ENCODE measurements at places on chromosomes 4 and X.
A peak's percentile ranks its signal among the peaks of the same experiment; 100 is the strongest.

GRCh38 chr4:140271553-140271952 lies 101.9 kb upstream of the SCOC start:
- no peak for DNase-seq

DNA sequence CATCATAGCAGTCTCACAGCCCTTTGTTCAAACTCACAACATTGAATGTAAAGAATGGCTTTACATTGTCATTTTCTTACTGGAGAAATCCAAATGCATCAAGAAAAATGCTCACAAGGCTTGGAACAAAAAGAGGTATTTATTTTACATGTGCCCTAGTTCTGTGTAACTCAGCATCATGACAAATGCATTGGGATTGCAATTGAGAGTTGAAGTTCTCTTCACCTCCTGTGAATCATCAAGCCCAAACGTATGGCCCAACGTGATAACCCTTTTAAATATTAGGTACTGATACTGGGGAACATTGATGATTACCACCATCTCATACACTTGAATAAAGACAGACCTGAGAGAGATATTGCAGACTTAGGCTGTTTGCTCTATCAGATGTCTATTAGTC lies 61.6 kb downstream of the GASK1B start:
- no peak for DNase-seq

GRCh38 chr4:30443289-30443688 lies 276.9 kb upstream of the PCDH7 start:
- no peak for DNase-seq

DNA sequence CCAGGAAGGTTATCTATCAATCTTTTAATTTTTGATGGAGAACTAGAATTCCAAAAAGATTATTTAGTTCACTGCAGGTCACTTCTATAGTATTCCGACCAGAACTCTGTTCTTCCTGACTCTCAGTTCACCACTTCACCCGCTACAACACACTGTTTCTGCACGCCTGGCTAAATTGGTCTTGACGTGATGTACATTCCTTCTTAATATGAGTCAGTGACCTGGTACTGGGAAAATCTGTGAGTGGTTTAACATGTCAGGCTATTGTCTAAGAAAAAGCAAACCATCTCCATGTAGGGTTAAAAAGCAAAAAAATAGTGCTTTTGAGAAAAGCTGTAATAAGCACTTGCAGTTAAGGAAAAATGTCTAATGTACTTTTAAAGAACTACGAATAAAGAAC lies 120.4 kb downstream of the NDST3 start:
- no peak for DNase-seq

GRCh38 chr4:37455301-37456131 lies 211.0 kb downstream of the NWD2 start:
- no peak for DNase-seq

DNA sequence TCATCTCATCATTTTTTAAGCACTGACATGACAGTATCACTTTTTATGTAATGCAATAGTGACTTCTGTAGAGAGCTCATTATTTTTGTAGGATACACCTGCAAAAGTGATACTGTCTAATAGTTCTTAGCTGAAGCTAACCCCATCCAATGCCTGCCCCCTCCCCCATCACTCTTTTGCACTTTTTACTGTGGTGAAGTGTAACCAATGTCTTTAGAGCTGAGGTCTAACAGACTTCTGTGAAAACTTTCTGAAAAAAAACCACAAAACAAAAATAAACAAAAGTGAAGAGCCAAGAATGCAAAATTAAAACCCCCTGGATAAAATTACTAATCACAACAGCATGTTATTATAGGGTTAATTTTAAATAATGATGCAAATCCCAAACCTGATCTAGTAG lies 301.1 kb downstream of the ANK2 start:
- DNase-seq = no peak

DNA sequence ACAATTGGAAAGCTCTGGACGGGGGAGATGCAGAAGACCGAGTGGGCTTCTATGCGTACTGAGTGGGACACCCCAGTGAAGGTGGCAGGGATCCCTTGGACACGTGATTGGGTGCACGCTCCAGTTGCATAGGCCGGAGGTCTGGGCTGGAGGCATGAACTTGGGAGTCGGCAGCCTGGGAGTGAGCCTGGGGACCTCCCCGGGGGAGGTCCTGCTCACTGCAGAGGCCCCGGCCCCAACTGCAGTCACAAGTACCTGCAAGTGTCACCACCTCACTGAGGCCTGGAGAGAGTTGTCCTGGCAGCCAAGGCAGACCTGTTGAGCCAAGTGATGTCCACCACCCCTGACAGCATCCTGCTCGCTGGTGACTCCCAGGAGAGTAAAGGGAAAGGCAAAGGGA lies 49.3 kb upstream of the HMX1 start:
- no peak for DNase-seq

DNA sequence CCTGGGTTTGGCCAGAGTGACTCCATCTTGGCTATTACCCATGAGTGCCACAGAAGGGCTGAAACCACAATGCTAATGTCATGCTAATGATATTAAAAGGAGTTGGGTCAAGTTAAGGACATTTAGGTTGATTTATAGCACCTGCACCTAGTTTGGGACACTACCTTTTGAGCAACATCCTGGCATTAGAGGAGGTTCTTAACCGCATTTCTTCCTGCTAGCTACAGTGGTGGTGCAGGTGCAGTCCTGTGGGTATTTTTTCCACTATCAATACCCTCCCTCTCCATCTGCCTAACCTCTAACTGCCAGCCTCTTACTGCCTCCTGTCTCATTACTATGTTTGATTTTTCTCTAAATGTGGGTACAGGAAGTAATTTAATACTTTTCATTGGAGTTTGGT lies 1276.1 kb downstream of the FSTL5 start:
- no peak for DNase-seq

- DNase-seq = no peak
These were observed 94.6 kb upstream of the RPS6KA3 start for GRCh38 chrX:20361081-20361889.

GRCh38 chr4:168433571-168433970 lies 46.7 kb downstream of the DDX60L start:
- no peak for DNase-seq

GRCh38 chr4:83830138-83830888 lies 294.4 kb downstream of the GPAT3 start:
- DNase-seq = no peak

DNA sequence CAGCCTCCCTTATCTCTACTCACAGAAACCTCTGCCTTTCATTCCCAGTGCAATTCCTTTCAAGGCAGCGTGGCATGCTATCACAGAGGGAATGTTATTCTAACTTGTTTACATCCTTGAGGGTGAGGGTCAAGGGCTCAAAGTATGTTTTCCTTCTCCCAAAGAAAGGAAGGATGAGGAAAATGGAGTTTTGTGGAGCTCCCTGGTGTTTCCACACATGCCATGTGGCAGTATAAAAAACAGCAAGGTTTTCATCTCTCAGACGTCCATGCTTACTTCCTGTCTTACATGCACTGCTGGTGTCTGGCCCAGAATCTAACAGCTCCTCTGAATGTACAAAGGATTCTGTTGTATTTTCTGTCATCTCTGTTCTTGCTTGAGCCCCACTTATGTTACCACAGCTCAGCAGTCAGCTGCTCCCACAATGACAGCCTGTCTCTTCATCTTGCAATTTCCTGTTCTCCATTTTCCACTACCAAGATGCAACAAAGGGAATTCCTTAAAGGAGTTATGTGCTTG lies 128.0 kb downstream of the SNCA start:
- DNase-seq = no peak

GRCh38 chr4:165953181-165953580 lies 80.1 kb downstream of the TLL1 start:
- DNase-seq = peak; percentile 94

- DNase-seq = no peak
These were observed 332.0 kb downstream of the GRXCR1 start for GRCh38 chr4:43224559-43224958.

- no peak for DNase-seq
These were observed 5.4 kb downstream of the SEL1L3 start for GRCh38 chr4:25857403-25857802.

DNA sequence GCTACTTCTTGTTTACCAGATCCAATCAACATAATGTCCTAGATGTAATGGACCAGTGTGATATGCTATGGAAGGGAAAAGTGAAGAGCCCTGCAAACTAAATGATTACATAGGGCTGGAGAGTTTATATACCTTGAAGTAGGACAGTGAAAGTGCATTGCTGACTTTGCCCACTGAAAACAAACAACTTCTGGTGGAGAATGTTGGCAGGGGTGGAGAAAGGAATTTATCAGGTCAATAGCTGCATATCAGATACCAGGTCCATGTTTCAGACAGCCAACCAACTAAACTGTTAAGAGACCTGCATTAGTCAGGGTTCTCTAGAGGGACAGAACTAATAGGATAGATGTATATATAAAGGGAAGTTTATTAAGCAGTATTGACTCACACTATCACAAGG lies 82.4 kb downstream of the DCUN1D4 start:
- no peak for DNase-seq

DNA sequence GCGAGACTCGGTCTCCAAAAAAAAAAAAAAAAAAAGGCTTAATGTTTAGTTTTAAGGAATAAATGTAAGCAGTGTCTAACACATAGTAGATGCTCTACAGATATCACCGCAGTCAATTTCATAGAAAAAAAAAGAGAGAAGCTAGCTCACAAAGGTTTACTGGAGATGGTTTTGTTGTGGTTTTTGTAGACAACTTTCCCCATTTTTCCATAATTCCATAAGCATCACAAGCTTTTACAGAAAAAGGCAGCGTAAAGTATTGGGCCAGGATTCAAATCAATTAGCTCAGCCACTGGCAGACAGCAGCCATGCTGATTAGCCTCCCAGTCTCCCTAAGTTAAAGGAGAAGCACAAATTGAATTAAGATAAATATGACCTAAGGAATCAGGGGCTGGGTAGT lies 1.5 kb downstream of the GRSF1 start:
- no peak for DNase-seq

DNA sequence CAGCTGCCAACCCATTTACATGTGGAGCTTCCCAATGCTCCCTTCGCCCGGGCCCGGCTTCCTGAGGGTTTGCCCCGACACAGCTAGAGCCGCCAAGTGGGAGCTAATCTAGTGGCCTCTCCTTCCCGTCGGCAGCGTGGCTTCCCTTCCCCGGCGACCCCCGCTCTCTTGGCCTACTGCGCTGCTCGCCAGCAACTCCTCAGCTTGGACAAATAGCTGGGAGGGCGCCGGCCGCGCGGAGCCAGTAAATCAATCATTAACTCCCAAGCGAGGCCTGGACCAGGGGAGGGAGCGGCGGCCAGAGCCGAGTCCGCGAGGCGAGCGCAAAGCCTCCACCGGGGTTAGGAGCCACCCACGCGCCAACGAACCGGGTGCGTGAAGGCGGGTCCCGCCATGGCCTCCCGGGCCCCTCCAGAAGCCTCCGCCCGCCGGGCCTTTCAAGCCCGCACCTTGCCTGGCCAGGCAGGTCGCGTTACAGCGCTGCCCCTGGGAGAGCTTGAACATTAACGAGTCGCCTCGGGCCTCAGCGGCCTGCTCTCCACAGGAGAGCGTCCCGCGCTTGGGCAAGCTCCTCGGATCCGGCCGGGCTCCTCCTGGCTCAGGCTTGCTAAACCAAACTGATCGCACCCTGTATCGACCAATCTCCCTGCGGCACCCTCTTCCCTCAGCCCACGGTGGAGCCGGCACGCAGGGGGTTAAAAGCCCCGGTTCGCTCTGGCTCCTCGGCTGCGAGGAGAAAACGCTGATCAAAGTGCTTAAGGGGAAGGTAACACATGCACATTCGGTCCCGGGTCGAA lies 10.6 kb upstream of the BCOR start:
- DNase-seq = no peak

DNA sequence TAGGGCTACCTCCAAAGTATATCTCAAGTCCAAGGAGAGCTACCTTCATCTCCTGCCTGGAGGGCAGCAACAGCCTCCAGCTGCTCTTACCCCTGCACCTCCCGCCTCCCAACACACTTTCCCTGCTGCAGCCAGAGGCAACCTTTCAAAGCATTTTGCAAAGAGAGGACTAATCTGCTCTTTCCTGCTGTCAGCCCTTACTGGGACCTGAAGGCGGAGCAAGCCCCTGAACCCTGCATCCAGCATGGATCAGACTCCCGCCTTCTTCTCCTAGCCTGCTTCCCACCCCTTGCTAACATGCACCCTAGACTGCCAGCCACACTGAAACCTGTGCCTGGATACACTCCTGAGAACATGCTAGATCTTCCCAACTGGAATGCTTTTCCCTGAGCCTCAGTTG lies 37.7 kb upstream of the VMA21 start:
- DNase-seq = no peak

DNA sequence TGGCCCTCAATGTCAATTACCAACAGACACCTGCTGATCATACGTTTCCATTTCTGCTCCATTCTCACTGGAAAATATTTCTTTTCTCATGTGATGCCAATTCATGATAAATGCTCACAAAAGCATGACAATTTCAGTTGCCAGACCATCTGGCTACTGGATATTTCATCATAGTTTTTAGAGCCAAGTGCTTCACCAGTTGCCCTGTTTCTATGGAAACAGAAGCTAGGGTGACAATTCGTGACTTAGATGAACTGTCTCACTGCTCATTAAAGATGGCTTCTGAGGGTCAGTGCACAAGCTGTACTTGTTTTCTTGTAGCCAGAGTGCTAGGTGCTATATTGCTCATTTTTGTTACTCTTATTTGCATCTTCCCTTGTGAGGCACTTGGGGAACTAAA lies 184.9 kb downstream of the COMMD8 start:
- DNase-seq = peak; percentile 96

DNA sequence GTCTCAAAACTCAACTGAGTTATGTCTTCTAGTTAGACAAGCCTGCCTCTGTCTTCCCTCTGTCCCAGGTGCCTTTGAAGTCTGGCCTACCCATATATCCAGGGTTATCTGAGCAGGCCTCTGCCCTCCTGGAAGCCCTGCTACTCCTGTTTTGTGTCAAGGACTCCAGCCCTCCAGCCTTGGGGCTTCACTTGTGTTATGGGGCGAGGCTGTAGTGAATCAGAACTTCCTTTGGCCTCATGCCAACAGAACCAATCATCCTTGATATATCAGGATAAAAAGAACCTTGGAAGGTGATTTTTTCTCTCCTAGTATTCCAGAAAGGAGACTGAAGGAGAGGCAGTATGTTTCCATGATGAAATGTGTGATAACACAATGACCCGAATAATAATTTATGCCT lies 8.9 kb upstream of the ADGRG4 start:
- no peak for DNase-seq

- DNase-seq = no peak
These were observed 124.9 kb upstream of the GUCY1A1 start for GRCh38 chr4:155541716-155542115.

- DNase-seq = no peak
These were observed 201.3 kb downstream of the RBM46 start for GRCh38 chr4:154982187-154983047.

DNA sequence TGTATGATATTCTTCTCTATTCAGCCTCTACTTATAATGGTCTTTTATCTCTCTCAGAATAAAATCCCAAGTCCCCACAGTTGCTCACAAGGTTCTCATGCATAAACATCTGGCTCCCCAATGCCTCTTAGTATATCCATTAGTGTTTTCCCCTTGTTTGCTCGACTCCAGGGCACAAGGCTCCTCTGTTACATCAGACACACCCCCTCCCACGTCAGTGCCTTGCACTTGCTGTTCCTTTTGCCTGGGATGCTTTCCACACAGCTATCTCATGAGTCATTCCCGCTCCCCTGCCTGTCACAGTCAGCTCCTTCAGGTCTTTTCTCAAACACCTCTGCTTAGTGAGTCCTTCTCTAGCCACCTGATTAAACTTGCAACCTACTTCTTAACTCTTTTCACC lies 260.2 kb downstream of the IL1RAPL1 start:
- DNase-seq = no peak

Measured in cerebellar nuclear complex (tissue), 1 donor.